GDM1 (cell line): ENCODE measurements at places on chromosomes 3 and 15.

DNA sequence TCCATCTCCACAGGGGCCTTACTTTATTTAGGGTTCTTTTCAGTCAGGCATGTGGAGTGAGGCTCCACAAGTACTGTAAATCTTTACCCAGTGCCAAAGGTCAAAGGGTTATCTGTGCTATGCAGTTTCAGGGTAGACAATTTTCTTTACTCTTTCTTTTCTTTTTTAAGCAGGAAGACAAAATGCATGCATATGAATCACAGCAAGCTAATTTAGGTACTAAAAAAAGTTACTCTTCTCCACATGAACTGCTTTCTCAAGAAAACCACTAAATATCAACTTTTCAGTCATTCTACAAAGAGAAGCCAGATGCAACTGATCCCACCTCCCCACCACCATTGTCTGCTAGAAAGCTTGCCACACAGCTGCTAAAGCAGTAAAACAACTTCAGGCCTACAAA, 73.3 kb upstream of the PYGO1 start:
- no peak for DNase-seq

DNA sequence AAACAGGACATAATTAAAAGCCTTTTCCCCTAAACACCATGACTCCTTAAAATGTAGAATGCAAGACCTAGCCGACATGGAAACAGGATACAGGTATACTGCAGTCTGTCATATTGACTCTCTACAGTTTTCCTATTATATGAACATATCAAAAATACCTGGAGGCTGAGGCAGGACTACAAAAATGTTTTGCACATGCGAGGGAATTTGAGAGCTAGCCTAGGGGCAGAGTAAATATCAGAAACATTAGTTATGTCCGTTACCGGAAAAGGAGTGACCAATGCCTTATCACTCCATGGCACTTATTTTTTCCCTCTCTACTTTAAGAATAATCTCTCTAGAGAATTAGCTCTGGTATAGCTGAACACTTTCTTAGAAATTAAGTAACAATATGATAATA, 732.3 kb downstream of the TUSC7 start:
- no peak for DNase-seq

DNA sequence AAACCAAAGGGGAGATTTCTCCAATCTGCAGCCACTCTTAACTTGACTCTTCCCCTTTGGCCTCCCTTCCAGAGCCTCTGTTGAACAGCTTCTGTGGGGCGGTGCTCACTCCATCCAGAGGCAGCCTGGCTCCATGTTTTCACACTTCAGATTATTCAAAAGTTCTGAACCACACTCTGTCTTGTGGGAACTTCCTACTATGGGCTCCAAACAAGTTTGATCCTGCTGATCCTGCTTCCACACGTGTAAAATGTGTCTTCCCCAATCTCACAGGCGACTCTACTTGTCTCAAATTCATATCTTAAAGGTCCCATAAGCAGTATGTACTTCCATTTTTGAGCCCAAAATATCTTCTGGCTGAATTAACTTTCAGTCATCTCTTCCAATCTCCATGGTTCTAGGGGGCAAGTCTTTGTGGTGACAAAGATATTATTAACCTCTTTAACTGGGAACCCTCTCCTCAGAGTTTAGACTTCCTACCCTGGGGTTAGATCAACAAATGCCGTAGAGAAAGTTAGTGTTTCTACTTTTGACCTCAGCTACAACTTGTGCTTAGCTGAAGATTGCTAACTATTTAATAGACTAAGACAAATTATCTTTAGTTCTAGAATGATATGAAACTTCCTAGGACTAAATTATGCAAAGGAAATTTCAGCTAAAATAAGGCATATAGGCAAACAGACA, 176.3 kb upstream of the BCL6 start:
- no peak for DNase-seq

- no peak for DNase-seq
Observed at GRCh38 chr3:107877936-107878335, 212.9 kb downstream of the CD47 start.

DNA sequence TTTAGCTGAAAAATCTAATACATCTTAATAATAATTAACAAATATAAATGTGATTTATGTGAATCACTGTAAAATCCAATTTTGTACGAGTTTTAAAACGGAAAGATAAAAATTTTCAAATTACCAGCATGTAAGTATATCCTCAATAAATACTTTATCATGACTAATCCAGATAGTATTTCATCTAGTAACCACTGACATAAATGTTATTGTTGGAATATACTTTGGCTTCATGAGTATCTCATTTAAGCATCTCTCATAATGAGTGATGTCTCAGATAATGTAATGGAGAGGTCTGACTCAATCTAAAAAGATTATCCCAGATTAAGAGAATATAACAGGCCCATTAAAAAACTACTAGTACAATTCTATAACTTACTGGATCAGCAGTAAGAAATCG, 216.3 kb downstream of the STAG1 start:
- no peak for DNase-seq

- DNase-seq = no peak
Observed at GRCh38 chr3:42014458-42014920, 52.6 kb upstream of the ULK4 start.

DNA sequence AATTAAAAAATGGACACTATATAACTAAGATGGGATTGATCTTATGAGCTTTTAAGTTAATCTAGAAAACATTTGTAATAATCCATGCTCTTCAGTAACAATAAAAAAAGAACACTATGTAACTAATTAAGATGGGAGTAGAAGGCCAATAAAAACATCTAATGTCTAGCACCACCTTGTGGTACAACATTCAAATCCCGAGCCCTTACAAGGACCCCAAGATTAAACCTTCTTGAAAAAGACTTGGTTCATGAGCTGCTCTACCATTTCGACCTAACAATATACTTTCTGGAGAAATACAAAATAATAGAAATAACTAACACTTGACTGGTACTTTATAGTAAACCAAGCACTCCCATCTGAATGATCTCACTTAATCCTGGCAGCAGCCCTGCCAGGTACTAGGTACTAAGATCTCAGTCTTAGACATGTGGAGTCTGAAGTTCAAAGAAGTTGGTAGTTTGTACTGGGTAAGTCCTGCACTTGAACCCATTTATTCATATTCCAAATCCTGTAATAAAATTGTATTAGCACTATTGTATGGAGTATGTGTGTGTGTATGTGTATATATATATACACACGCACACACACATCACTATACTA, 21.8 kb downstream of the METTL6 start:
- peak; percentile 11 for DNase-seq

GRCh38 chr3:96331341-96331740, 483.1 kb upstream of the EPHA6 start:
- no peak for DNase-seq

DNA sequence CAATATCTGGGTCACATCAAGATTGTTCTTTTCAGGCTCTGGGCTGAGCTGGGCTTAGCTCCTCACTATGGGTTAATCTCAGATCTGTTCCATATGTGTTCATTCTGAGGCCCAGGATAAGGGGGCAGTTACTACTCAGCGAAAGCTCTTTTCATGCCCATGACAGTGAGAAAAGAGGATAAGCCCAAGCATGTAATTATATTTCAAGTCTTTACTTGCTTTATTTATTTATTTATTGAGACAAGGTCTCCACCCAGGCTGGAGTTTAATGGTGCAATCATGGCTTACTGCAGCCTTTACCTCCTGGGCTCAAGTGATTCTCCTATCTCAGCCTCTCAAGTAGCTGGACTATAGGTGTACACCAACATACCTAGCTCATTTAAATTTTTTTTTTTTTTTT, 44.7 kb upstream of the SELENOK start:
- no peak for DNase-seq

DNA sequence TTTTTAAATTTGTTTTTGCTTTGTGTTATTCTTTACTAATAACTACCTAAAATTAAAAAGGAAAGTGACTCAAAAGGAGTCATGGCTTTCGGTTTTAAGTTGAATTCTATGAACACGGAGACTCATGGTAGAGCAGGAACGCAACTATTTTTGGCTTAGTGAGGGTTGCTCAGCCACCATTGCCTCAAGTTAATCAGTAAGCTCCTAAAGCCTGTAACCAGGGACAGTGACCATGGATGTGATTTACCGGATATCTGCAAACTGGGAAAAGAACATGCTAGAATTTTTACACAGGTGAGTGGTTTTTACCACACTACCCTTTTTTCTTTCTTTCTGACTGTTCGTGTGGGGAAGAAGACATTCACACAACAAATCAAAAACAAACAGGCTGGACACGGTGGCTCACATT, 11.8 kb downstream of the SLC12A8 start:
- no peak for DNase-seq

GRCh38 chr3:173138026-173138425, 3.0 kb downstream of the SPATA16 start:
- no peak for DNase-seq

- DNase-seq = no peak
Observed at GRCh38 chr15:82767163-82767829, 38.6 kb downstream of the FSD2 start.

- DNase-seq = no peak
Observed at GRCh38 chr3:126245811-126246727, 65.7 kb upstream of the ALDH1L1 start.

GRCh38 chr3:46863261-46863782, at the start of gene MYL3:
TSS of gene MYL3 (minus strand) at chr3:46863444. CDS start at chr3:46863390, 54 bp downstream.
- DNase-seq = no peak

DNA sequence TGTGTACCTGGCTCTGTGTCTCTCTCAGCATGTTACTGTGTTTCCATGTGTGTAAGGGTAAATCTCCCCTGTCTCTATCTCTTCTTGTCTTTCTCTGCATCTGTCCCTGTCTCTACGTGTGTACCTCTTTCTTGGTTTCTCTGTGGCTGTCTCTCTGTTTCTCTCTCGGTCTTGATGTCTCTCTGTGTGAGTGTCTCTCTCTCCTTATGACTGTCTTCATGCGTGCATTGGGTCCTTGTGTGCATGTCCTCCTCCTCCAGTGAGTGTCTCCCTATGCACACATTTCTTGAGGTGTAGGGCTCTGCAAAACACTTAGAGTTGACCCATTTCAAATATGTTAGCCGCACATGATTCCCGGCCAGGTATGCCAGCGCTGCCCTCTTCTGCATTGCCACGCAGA, 903.3 kb upstream of the CFAP20DC start:
- no peak for DNase-seq

DNA sequence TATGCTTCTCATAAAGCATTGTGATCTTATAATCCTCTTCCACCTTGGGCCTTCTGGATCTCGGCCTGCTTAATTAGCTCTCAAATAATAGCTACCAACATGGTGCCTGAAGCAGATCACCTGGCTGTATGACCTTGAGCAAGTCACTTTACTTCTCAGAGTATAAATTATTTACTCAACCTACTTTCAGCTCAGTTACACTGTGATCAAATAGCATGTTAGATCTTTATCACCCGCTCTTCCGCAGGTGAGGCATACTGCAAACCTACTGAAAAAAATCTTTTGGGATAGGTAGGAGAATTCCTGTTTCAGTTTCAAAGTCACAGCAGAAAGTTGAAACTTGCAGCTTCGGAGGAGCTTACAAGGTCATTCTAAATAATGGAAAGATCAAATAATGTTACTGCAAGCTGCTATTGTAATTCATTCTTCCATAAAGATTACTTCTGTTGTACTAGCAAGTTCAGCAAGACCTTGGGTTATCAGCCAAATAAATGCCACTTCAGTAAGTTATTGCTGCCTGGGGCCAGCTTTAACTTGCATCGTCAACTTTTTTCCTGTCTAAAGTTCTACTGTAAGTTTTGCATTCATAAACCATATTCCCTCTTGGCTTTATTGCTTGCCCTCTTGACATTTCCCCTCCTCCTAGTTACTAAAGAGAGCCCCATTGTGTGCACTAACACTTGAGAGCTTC, 268.4 kb upstream of the ATP11B start:
- no peak for DNase-seq

DNA sequence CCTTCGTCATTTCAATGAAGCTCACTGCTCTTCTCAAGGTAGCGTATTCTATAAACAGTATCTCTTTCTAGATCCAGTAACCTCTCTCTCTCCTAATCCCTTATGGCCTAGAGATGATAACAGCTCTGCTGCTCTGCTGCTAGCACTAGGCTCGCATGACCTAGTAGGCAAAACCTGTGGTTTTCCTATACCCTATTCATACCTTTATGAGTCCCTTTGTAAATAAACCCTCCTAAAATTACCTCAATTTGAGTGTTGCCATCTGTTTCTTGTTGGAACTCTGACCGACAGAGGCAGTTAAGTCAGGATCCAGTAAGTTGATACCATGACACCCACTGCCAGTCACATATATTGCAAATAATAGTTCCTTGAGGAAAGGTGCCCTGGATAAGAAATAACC, 7.3 kb downstream of the CCDC14 start:
- DNase-seq = no peak

DNA sequence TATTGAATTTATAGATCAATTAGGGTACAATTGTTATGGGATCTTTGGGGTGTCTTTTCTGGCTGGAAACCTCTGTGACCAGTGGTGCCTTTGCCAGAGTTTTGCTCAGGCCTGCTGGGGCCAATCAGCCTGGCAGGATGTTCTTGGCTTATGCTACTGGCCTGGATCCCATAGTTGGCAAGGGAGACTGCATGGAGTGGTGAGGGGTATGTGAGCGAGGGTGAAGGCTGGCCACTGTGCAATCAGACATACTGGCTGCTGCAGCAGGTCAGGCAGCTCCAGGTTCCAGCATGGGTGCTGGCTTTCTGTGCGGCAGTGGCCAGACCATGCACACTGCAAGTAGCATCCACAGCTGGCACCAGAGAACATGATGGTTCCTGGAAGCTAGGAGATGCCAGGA, 1053.2 kb upstream of the GBE1 start:
- no peak for DNase-seq

DNA sequence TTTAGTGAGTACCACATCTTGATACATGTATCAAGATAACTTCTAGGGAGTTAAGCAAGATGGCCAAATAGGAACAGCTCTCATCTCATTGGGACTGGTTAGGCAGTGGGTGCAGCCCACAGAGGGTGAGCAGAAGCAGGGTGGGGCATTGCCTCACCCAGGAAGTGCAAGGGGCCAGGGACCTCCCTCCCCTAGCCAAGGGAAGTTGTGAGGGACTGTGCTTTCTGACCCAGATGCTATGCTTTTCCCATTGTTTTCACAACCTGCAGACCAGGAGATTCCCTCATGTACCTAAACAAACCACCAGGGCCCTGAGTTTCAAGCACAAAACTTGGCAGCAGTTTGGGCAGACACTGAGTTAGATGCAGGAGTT, 665.0 kb upstream of the CBLB start:
- no peak for DNase-seq
